Fibroblast of mammary gland (primary cell): ENCODE measurements at places on chromosomes 2 and 18.
A peak's percentile ranks its signal among the peaks of the same experiment; 100 is the strongest.

- DNase-seq = peak; percentile 23
Observed at GRCh38 chr2:17538022-17538843, 2.3 kb upstream of the VSNL1 start.

DNA sequence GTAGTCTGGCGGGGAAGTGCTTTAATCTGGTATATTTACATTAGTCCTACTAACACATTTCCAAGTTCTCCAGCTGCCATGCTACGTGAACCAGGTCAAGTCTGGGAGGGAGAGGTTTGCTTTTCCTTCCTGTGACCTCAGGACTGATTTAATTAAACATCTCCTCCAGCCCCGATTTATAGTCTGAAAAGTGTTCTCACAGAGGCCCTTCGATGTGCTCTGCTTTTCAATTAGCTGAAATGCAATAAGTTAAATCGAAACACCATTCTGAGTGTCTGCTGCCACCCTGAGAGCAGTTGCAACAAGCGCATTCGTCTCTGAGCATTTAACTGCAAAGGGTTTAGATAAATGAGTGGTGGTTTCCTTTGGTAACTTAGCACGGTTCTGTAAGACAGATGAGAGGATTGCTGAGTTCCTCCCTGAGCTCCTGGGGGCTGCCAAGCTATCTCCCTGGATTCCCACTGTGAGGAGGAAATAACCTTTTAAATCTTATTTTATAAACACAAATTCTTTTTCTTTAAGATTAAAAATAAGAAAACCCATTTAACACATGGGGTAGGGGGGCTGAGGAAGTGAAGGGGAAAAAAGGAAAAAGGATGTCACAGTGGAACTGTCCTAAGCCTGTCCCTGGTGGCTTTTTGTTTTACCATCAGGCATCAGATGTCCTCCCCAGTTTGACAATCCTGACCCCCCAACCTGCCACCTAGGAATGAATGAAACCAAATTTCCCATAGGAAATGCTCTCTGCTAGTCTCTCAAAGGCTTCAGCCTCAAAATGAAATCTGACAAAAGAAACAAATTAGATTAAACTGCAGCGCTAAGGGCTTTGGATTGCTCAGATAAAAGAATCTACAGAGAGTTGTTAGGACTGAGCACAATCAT is 56.5 kb upstream of the CREB1 start:
- peak; percentile 89 for DNase-seq

- DNase-seq = no peak
Observed at GRCh38 chr2:131410173-131410572, 46.2 kb upstream of the RAB6D start.

DNA sequence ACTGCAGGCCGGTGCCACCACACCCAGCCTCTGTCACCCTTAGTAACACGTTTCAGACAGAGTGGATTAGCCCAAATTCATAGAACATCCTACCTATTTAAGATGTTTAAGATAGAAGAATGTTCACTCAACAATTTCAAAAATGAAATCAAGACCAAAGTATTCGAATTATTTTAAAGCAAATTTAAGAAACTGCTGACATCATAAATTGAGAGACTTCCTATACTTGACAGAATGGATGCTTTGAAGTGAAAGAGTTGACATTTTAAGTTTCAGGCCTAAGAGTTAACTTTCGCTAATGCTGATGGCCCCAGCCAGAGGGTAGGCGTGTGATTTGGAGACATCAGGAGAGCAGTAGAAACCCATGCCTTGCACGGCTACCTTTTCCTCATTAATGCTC is 271.9 kb downstream of the SS18 start:
- no peak for DNase-seq

DNA sequence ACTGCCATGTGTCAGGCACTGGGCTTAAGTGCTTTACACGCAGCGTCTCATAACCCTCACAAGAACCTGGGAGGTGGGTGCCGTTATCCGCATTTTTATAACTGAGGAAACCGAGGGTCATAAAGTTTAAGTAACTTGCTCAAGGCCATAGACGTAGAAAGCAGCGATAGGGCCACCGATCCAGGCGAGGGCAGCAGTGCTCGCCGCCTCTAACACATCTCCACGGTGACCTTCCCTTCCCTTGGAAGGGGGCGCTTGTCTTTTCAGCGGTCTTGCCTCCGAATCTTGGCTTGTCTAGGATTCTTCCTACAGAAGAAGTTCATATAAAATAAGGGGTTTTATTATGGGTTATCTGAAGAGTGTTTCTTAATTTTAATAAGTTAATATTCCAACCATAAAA is 186.6 kb downstream of the GBX2 start:
- no peak for DNase-seq

DNA sequence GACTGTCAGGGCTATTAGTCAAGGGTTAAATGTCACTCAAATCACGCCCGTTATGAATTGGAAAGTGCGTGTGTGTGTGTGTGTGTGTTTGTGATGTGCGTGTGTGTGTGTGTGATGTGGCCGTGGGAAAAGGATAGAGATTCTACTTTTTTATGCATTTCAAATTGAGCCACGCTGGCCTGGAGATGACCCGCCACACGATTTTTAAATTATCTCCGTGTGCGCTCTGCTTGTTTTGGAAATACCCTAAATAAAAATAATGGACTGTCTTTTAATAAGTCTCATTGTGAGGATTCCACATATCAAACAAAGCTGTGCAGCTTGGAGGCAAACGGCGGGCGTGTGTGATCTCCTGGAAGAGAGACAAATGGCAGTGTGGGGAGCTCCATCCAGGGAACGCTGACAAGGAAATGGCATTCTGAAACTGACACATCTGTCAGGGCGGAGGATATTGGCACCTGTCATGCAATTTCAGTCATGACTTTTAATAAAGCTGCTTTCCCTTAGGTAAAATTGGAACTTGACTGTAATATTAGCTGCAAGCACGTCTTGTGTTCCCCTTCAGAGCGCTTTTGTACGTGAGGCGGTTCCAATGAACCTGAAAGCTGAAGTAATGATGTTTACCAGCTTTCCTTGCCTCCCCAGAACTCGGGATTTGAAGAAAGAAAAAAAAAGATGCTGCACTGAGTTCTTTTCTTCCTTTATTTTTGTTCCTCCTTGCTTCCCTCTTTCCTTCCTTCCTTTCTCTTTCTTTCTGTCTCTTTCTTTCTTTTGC is 381.8 kb upstream of the SMIM21 start:
- no peak for DNase-seq

- DNase-seq = no peak
Observed at GRCh38 chr2:132441051-132441450, 24.4 kb downstream of the GPR39 start.

GRCh38 chr2:161077367-161078210 is 82.6 kb upstream of the TANK start:
- peak; percentile 47 for DNase-seq

GRCh38 chr2:230658877-230659652 is 53.6 kb upstream of the CAB39 start:
- DNase-seq = no peak

DNA sequence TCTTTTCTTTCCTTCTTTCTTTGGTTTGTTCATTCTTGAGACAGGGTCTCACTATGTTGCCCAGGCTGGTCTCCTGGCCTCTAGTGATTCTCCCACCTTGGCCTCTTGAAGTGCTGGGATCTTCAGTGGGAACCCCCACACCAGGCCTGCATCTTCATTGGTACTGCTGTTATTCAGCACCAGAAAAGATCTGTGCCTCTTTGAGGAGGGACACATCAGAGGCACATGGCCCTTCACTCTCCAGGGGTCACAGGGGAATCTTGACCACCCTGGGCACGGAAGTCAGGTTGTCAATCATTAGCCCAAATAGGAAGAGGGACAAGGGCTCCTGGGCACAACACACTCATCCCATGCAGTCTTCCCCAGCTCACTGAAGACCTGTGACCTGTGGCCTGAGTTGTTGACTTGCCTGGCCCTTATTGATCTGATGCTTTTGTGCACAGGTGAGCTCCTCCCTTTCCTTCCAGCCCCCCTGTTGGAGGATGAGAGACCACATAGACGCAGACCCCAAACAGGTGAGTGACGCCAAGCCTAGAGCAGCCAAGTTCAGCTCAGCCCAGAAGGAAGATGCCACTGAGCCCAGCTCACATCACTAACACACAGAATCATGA is 33.0 kb upstream of the ODC1 start:
- DNase-seq = no peak

- DNase-seq = no peak
Observed at GRCh38 chr2:34447097-34447496, 848.0 kb upstream of the FAM98A start.

DNA sequence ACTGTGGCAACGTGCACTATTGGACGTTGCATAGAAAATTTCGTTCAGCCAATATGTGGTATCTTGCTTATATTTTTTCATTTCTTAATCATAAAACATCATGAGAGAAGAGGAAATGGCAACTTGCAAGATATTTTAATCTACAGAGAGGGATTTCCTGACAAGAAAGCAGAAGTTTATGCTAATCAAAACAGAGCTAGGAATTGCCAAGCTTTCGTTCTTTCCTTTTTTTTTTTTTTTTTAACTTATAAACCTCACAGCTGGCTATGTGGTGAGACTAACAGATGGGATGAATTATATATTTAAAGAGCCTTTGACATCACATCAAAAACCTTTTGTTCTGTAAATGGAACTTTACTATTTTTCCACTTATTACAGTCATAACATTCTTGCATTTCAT is 1136.9 kb upstream of the TMEFF2 start:
- peak; percentile 20 for DNase-seq

GRCh38 chr2:221204699-221205098 is 367.4 kb downstream of the EPHA4 start:
- DNase-seq = no peak

GRCh38 chr2:9695941-9696340 is 65.1 kb upstream of the YWHAQ start:
- no peak for DNase-seq

DNA sequence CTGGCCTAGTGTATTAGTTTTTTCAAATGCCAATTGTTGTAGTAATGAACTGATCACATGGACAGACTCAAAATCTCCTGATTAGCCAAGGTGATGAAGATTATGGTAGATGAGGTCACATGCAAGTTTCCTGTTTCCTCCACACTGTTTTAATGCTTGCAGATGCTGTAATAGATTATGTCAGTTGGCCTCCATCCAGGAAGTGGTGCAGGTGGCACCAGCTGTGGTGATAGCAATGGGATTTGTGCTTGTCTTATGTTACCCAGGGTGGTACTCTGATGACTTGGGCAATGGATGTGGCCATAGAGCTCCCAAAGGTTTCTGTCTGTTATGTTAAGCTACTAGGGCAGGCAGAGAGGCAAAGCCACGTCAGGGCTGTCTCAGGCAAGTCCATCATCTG is 332.9 kb upstream of the DDX18 start:
- no peak for DNase-seq

- DNase-seq = no peak
Observed at GRCh38 chr18:26421931-26422330, 126.4 kb downstream of the KCTD1 start.

- peak; percentile 56 for DNase-seq
Observed at GRCh38 chr18:34990597-34990996, 50.6 kb upstream of the MAPRE2 start.
